ENCODE measurements at places on chromosomes 11 and 22.
A peak's percentile ranks its signal among the peaks of the same experiment; 100 is the strongest.

DNA sequence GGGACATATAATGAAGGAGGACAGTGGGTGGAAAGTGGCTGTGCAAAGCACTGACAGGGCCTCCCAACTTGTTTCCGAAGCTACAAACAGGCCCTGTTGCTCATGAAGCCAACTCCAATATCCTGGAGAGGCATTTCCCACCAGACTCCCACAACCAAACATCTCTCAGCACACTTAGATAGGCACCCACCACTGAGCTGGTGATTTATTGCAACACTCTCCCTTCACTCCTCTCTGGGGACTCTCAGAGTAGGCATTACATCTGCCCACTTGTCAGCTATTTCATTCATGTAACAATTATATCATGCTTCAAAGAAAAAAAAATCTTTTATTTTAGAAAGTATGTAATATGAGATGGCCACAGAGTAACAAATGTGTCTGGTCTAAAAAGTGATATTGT lies 32.1 kb upstream of the PPP2R1B start:
- no peak for DNase-seq

DNA sequence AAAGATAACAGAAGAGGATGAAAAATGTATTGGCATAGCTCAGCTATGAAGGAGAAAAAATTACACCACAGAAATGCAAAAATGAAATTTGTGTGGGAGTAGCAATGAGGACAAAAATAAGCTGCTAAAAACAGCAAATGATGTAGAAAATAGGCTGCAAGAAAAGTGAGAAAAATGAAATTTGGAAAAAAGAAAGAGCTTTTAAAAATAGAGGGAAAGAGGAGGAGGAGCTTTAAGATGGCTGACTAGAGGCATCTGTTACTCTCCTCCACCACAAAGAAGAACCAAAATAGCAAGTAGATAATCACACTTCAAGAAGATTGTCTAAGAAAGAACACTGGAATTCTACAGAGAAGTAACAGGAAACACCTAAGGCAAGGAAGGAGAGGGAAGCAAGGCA lies 23.7 kb upstream of the OR5AN1 start:
- no peak for DNase-seq

- peak; percentile 39 for DNase-seq
Observed at GRCh38 chr11:57480409-57481137, 20.2 kb downstream of the RTN4RL2 start.

DNA sequence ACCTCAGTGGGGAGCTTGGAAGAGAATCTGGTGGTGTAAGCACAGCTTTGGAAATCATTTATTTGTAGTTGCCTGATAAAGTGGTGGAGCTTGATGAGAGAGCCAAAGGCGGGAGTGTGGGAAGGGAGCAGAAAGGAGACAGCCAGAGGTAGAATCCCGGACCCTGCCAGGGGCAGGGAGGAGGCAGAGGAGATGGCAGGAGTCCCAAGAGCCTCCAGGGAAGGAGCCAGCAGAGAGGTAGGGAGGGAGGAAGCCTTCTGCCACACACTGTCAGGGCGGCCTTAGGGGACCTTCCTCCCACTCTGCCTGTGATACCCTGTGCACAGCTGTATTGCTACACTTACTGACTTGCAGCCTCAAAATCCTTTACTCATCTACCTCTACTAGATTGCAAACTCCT lies 15.4 kb downstream of the SCUBE2 start:
- DNase-seq, result no peak

DNA sequence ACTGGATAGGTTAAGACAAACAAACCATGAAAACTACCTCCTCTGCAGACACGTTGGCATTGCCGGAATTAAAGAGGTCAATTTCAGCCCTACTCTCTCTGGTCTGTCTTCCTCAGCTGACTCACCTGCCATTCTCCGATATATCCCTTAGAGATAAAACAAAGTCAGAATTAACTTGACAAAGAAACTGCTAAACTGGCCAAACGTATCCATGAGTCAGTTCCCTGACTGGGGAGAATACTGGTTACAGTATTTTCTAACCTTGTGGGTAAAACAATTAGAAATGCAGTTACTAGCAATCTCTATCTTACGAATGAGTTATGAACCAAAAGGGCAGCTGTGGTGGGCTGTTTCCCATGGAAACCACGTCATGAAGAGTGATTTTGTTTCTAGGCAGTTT lies 96.2 kb downstream of the RDX start:
- DNase-seq, result peak; percentile 73

DNA sequence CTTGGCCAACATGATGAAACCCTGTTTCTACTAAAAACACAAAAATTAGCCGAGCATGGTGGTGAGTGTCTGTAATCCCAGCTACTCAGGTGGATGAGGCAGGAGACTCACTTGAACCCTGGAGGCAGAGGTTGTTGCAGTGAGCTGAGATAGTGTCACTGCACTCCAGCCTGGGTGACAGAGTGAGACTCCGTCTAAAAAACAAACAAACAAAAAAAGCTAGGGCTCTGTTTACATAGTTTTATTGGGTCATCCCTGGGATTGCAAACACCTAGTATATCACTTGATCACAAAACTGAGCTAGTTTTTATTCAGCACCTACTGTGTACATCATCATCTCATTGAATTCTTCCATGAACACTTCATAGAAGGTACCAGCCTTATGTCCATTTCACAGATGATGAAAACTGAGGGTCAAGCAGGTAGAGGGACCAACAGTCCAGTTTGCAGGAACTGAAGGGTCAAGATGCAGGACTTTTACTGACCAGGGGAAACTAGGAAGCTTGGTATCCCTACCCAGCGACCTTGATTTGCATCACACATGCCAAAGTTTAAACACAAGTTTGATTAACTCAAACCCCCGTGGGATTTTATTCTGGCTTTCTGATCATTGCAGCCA lies 9.2 kb upstream of the MRTFA start:
- no peak for DNase-seq

DNA sequence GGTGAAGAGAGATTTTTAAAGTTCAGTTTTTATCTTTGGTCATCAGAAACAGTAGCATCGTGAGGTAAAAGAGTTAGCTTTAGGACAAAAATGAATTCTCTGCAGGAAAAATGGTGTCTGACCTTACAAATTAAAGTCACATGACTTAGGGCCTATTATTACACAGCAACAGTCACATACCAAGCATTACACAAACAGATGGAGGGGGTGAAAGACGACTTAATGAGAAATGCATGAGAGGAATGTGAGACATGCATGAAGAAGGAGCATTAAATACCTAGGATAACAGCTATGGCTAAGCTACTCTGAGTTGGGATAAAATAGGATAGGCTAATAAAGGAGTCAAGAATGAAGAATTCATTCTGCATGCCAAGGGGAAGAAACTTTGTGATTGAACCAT lies 77.5 kb downstream of the BLID start:
- peak; percentile 67 for DNase-seq

DNA sequence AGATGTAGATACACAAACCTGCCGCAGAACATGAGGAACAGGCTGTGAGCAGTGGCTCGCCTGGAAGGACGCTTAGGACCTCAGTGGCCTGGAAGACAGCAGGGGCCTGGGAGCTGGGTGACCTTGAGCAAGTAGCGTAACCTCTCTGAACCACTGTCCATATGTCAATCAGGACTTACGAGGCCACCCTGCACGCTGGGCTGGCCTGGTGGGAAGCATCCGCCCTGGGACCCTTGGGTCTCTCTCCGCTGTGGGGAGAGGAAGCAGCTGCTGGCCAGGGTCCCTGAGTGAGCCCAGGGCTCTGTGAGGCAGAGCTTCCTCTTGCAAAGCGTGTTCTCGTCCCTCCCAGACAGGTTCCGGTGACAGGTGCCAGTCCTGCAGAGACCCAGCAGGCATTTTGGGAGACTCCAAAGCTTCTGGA lies 14.0 kb upstream of the EHD1 start:
- no peak for DNase-seq

- no peak for DNase-seq
Observed at GRCh38 chr11:9840460-9841004, 176.7 kb downstream of the SWAP70 start.

- peak; percentile 27 for DNase-seq
Observed at GRCh38 chr22:50304528-50305392, 2.7 kb downstream of the PLXNB2 start.

GRCh38 chr22:39207141-39208012 lies 37.4 kb downstream of the PDGFB start:
- peak; percentile 35 for DNase-seq

GRCh38 chr11:128304666-128305485 lies 282.5 kb downstream of the ETS1 start:
- DNase-seq, result no peak

DNA sequence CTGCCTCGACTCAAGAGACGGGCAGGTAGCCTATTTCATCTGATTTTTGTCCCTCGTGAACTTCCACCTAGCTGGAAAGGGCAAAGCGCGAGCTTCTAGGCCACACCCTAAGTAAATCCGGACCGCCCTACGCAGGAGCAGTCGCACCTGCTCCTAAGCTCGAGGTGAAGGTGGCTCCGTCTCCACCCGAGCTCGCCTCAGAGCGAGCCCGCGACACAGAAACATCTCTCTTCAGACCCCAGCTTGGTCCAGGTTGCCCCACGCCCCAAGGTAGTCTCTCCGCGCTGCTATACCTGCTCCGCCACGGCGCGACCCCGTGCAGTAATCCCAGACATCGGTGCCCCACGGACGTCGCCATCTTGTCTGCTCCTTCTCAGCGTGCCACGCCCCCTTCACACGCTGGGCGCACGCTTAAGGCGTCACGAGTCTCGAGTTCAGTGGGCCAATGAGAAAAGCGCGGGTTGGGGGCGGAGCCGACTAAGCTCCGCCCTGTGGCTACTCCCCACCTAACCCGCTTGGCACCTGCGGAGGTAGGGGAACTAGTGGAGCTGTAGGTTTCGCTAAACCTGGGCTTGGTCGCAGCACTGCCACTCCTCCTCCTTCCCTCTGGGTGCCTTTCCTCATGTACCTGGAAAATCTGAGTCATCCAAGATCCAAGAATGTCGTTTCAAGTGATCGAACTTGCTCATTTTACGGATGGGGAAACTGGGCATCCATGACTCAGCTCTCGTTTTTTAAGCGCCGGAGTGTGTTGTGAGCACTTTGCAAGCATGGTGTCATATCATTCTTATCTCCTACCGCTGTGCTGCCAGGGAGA lies at the start of gene PISD:
Gene PISD, minus strand, starts transcription at position 365 of the 817 bp plus-strand sequence. Its CDS starts 7 bp downstream, at position 358.
- DNase-seq, result peak; percentile 96

DNA sequence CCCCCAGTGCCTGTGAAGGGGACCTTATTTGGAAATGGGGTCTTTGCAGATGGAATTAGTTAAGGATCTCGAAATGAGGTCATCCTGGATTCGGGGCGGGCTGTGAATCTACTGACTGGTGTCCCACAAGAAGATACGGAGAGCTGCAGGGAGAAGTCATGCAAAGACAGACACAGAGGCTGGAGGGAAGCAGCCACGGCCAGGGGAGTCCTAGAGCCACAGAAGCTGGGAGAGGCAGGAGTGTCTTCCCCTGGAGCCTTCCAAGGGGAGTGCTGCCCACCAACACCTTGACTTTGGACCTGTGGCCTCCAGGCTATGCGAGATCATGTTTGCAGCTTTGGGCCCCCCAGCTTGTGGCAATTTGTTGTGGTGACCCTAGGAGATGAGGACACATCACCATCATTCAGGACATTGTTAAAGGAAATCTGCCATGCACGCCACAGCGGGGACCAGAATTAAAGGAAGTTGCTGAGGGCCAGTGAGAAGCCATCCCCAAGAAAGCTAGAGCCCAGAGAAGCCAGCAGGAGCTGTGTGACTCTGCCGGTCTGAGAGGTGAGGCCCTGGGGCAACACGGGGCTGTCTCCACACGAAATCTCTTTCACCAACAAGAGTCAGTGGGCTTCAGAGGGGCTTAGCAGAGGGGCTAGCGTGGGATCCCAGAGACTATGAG lies 434.7 kb downstream of the BRD1 start:
- no peak for DNase-seq

DNA sequence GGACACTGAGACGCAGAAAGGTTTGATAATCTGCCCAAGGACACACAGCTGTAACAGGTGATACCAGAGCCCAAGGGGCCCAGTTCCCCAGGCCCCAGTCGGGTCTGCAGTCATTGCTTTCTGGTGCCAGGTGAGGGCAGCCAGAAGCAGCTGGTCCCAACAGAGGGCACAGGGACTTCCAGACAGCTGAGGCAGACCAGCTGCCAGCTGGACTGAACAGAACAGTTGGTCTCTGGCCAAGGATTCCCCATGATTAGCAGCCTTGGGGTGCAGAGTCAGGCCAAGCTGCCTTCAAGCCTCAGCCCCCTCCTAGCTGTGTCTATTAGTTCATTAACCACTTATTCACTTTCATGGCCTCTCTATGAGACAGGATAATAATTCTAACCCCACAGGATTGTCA lies 105.6 kb downstream of the RRAS2 start:
- DNase-seq, result no peak

- peak; percentile 83 for DNase-seq
Observed at GRCh38 chr22:19431649-19432132, at the start of gene HIRA. Gene HIRA, minus strand, starts transcription at chr22:19431733. Its CDS starts 257 bp downstream, at chr22:19431476.

GRCh38 chr11:65085446-65085845 lies 1.4 kb downstream of the ZFPL1 start:
- DNase-seq, result no peak

- DNase-seq, result no peak
Observed at GRCh38 chr11:132006884-132007580, 636.6 kb downstream of the NTM start.

- no peak for DNase-seq
Observed at GRCh38 chr11:14435717-14436512, 63.7 kb downstream of the COPB1 start.

DNA sequence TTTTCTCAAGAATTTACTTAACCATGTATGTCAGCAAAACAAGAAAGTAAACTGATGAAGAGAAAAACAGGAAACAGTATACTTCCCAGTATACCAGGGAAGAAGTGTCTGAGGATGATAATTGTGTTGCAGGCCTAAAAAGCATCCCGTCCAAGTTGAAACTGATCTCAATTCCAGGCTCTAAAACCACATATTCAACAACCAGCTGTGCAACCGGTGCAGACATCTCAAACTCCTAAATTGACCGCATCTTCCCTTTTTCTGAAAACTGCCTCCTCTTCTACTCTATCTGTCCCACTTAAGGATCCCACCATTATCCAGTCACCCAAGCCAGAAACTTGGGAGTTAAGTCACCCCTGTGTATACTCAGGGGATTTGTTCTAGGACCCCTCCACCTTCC lies 47.2 kb downstream of the CCDC83 start:
- no peak for DNase-seq

- DNase-seq, result no peak
Observed at GRCh38 chr11:120431633-120432032, 79.9 kb upstream of the GRIK4 start.

DNA sequence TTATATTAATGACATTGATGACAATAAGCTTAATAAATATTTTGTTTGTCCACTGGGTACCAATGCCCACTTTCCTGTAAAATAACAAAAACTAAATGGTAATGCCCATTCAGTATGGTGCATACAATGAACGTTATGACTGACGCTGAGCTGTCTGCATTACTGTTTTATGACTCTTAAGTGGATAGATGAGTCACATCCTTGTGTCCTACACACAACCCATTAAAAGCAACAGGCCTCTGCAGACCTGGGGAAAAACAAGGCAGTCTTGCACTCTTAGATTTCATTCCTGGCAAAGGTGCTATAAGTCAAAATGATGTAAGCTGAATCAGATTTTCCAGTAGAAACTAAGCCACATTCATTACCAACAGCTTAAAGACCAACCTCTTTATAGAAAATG lies 176.3 kb upstream of the TMEM45B start:
- DNase-seq, result peak; percentile 98

DNA sequence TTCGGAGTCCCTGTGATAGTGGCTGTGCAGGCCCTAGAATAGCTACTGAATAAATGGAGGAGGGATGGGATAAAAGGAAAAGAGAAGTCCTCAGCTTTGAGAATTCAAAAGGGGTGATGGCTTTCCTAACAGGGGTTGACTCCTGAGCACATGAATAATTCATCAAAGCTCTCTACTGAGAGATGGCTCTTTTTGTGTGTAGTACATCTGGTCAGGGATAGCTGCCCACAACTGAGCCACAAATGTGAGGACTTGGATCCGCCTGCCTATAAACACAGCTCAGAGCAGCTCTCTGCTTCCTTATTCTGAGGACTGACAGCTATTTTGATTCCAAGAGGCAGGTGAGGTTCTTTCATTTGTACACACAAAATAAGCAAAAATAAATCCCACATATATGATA lies 82.3 kb downstream of the USP35 start:
- no peak for DNase-seq
